NCI-H2227 treated with DMSO at 0.1 percent for 48 hours (cell line): ENCODE measurements at places on chromosomes 16 and 17.
A peak's percentile ranks its signal among the peaks of the same experiment; 100 is the strongest.

DNA sequence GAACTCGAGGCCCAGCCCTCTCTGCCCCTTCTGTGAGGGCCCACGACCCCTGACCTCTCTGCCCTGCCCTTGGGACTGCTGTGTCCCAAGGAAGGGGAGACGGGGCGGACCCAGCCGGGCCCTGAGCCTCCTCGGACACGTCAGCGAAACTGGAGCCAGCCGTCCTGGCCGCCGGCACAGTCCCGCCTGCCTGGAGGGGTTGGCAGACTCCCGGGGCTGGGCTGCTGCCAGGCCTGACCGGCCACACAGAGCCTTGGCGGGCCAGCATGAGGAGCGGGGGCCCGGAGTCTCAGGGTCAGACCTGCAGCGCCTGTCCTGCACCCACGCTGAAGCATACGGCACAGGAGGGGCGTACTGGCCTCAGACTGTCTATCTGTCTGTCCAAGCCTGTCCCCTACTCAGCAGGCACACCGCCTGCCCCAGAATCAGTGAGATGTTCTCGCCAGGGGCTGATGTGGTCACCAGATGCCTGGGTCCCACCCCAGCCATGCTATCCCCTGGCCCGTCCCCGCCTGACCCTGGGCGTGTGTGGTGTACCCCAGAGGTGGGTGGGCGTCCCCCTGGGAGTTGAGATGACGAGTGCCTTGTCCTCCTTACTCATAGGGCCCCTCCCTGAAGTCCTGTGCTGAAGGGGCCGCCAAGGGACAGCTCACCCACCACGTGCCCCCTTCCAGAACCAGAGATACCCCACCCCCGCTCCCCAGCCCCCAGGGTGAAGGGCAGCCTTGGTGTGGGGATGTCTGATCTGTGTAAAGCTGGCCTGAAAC, 4.7 kb downstream of the VASN start:
- DNase-seq, result no peak

DNA sequence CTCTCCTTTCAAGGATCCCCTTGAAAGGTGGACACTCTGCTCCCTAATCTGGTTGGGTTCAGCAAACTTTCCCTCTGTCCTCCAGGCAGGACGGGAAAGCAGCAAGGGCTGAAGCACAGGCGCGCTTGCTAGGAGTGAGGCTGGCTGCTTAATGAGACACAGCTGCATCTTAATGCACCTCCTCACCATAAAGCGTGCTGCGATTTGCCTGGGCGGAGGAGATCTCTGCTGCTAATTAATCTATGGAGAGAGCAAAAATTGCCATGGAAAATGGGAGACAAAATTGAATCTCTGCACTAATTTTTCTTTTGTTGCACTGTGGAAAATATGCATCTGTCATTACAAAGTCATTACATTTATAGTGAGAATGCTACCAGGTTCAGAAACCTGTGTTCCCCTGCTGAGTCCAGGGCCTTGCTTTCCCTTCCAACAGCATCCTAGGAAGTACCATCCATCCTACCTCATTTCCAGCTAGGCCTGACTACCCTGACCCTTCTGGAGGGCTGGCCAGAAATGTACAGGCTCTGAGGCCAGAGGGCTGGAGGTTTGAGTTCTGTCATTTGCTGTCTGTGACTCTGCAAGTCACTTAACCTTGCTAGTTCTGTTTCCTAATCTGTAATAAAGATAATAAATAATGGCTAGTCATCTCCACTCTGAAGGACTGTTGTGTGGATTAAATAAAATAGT, 43.5 kb upstream of the BCAR1 start:
- no peak for DNase-seq

DNA sequence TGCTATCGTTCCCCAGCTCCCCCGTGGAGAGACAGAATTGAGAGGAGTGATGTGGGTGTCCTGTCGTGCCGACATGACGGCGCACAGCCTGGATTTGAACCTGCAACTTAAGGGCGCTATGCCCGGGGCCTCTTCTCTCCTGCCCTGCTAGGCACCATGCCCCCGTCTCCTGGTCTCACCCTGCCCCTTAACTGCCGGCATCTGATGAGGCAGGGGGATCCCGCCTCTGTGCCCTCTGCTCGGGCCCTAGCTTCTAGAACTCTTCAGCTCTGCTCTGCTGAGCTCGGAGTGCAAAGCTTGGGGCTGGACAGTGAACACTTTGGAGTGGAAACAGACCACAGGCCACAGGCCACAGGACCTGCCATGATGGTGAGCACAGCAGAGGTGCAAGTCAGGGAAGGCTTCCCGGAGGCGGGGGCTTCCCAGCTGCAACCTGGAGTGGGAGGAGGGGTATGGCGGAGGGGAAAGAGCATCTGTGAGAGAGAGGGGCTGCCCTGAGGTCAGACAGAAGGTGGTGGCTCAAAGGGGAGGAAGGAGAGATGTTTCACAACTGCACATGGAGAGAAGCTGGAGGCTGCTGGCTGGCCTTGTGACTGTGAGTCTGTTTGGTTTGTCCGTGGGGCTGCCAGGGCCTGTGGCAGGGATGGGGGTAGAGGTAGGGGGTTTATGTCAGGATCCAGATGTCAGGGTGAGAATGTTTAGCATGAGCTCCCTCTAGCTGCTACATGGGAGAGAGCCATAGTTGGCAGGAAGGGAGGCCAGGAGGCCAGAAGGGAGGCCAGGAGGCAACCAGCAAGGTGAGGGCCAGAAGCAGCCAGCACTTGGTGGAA, 107.8 kb downstream of the CRLF3 start:
- no peak for DNase-seq

DNA sequence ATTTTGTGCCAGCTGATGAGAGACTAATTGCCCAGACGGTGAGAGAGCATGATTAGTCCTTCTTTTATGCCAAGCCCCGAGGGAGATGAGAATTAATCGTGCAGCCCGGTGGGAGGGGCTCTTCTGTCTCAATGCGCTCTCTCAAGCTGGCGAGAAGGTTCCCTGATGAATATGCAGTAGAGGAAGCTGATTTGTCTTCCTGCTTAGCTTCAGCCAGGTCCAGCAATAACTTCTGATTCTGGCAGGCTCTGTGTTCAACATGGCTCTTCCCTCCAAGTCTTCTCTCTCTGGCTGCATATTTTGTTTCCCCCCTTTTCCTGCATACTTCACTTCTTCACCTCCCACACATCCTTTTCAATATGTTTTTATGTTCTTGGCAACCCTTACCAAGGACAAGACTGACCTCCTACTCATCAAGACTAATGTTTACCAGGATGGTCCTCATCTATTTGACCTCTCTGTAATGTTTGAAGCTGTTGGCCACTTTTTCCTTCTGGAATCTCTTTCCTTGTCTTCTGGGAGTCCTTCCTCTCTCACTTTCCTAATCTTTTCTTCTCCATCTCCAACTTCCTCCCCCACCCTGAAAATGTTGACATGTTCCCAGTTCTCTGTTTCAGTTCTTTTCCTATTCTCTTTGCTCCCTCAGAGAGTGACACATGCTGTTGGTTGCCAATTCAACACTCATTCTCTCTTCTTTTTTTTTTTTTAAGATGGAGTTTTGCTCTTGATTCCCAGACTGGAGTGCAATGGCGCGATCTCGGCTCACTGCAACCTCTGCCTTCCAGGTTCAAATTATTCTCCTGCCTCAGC, 33.1 kb downstream of the ARL4D start:
- peak; percentile 45 for DNase-seq

GRCh38 chr16:21685034-21685455, 21.3 kb downstream of the OTOA start:
- DNase-seq, result no peak

GRCh38 chr16:22784690-22785214, 29.2 kb upstream of the HS3ST2 start:
- no peak for DNase-seq

- peak; percentile 63 for DNase-seq
Measured at GRCh38 chr17:8057691-8058114, 18.8 kb downstream of the ALOX15B start.

- no peak for DNase-seq
Measured at GRCh38 chr16:54282202-54282927, 4.2 kb downstream of the IRX3 start.

DNA sequence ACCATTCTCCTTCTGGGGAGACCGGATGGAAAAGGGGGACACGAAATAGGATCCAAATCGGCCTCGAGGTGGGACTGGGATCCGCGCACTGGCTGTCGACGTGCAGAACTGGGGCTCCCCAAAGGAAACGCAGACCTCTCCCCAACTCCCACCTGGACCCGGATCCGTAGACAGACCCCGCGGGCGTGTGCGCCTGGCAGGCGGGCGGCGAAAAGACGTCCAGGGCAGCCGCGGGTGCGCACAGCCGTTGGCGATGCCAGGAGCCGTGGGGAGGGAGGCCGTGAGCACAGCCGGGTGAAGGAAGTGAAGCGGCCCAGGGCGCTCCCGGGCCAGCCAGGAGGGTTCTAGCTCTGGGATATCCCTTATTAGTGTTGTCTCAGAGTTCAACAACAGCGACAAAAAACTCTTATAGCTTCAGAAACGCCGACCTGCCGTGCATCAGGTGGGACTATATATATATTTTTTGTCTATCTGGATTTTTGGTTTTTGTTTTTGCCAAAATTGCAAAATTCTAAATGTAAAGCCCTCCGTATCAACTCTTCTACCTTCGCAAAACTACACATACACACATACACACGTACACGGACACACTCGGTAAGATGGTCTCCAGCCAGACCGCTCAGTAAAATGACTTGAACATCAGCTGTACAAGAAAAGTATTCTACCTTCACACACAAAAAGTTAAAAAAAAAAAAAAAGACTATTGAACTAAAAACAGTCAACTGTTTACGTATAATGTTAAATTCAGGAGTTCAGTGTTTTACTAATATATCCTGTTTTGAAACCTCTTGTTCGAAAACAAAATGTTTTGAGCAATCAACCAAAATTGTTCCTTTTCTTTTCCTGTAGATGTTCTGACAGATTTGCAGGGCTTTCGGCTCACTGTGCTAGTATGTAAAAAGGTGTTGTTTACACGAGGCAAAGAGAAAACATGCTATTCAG, 5.2 kb upstream of the AATF start:
- DNase-seq, result no peak

- DNase-seq, result no peak
Measured at GRCh38 chr17:79545251-79546005, 65.4 kb downstream of the RBFOX3 start.

DNA sequence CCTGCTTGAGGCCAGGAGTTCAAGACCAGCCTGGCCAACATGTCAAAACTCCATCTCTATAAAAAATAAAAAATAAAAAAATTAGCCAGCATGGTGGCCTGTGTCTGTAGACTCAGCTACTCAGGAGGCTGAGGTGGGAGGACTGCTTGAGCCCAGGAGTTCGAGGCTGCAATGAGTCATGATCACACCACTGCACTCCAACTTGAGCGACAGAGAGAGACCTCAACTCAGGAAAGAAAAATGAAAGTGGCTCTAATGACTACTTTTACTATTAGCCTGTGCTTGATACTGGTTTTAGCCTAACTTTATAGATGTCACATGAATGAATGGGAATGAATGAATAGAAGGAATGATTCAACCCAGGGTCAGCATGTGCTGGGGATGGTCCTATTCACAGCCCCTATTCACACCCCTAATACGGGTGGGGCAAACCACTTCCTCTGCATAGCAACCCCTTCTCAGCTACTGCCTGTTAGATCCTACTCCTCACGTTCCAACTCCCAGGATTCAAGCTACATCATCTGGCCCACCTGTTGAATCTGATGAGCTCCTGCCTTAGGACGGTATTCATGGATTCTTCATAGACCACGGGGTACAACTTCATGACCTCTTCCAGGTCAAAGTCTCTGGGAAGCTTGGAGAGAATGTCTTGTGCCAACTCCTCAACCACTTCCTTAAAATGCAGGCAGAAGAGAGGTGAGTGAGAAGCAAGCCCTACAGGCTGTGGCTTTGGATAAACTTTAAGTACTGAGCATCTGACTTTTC, 40.5 kb downstream of the LYRM1 start:
- no peak for DNase-seq

DNA sequence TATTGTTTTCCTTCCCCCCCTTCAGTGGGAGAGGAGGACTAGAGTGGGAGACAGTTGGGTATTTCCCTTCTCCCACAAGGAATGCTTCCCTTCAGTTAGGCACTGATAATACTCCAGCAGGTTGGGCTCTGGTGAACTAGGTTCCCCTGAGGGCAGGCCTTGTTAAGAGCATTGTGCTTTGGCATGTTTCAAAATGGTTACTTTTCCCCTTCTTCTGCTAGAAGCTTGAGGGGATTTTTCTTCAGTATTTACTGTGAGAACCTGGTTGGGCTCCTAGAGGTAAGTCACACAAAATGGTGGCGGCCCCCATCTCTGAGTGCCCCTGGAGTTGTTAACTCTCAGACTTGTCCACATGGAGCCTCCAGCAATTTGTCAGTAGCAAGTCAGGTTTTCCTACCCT, 156.2 kb downstream of the CYB561 start:
- DNase-seq, result no peak

GRCh38 chr17:69466905-69467667, 52.6 kb downstream of the MAP2K6 start:
- DNase-seq, result peak; percentile 15

GRCh38 chr17:35901631-35902175, 21.5 kb upstream of the CCL5 start:
- no peak for DNase-seq

DNA sequence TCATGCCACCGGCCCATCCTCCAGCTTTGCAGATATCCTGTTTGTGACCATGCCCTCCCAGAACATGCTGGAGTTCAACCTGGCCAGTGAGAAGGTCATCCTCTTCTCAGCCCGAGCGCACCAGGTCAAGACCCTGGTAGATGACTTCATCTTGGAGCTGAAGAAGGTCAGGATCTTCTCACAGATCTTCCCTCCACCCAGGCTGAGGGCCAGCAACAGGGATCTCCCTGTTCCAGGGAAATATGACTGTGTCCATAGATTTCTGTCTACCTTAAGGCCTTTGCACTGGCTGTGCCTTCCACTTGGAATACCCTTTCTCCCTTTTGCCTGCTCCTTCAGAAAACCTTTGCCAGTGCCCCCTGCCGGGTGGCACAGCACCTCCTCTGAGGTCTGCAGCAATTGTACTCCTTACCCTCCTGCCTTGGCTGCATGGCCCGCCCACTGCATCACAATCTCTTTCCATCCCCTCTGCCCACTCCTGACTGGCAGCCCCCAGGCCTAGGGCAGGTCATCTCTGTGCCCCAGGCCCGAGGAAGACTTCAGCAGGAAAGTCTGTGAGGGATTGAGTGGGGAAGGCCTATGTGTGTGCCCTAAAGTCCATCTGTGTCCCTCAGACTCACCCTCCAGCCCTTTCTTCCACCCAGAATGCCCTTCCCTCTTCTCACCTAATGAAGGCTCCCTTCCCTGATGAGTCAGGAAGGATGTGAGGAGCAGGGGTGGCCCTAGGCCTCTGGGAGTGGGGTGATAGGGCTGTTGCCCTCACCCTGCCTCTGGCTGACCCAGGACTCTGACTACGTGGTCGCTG, 27.3 kb upstream of the ALKBH5 start:
- DNase-seq, result no peak

GRCh38 chr17:17835415-17836249, 1.2 kb downstream of the SREBF1 start:
- no peak for DNase-seq

GRCh38 chr17:78999056-78999768, 10.4 kb downstream of the CANT1 start:
- DNase-seq, result no peak

- DNase-seq, result no peak
Measured at GRCh38 chr17:61345825-61346666, 53.6 kb upstream of the TBX2 start.

DNA sequence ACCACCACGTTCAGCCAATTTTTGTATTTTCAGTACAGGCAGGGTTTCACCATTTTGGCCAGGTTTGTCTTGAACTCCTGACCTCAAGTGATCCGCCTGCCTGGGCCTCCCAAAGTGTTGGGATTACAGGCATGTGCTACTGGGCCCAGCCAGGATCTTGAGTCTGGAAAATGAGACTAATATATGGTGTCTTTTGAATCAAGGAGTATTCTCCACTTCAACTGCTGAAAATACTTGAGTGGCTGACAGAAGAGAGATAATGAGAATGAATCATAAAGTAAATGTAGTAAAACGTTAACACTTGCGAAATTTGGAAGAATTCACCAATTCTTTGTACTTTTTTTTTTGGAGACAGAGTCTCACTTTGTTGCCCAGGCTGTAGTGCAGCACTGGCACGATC, 16.6 kb downstream of the SMYD4 start:
- DNase-seq, result no peak
